ENCODE measurements at places on chromosomes 3 and 15.

- no peak for DNase-seq
Observed at GRCh38 chr15:51374131-51374530, 32.7 kb downstream of the GLDN start.

DNA sequence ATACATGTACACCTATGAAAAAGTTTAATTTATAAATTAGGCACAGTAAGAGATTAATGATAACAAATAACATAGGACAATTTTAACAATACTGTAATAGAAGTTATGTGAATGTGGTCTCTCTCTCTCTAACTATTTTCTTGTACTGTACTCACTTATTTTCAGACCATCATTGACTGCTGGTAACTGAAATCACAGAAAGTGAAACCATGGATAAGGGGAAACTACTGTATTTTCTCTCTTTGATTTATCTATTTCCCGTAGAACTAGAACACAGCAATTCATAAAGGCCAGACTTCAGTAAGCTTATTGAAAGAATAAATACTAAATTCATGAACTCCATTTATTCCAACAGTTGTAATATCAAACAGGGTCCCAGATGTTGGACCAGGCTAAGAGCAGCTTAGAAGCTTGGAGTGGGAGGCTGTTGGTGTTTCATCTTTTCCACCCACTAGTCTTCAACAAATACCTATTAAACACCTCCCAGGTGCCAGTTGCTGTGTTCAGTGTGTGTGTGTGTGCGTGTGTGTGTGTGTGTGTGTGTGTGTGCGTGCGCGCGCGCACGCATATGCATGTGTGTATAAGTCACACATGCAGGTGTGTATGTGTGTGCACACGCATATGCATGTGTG, 235.4 kb downstream of the FOXP1 start:
- DNase-seq, result no peak

DNA sequence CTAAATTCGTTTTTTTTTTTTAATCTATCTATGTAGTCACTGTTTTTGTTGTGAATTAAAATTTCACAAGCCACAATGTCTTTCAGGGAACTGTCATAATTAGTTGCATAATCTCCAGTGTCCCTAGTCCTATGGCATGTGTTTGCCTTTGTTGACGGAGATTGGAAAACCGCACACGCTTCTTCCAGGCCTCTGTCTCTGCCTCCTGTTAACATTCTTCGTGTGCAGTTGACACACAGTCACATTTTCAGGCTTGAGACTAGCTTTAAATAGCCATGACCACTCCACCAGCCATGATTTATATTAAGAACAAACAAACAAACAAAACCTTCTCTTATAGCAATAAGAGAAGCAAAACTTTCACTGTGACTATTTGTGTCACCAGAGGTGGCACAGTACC, 139.8 kb downstream of the DUT start:
- DNase-seq, result no peak

- DNase-seq, result no peak
Observed at GRCh38 chr3:57896031-57896430, 112.2 kb upstream of the FLNB start.

DNA sequence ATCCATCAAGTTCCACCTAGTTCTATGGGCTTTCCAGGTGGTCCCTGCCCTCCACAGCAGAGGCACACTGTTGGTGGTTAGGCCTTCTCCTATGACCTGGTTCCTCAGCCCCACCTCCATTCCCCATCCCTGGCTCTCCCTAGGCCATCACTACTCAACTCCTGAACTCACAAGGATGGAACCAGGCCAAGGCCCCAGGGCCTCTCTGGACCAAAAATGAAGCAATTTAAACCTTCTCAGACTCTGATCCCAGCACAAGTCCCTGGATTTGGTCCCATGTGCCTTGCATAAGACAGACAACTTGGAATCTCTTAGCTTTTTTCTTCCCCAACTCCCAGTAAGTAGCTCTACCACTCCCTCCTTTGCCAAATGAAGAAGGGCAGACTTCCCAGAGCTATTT, 14.4 kb upstream of the ACAN start:
- no peak for DNase-seq

DNA sequence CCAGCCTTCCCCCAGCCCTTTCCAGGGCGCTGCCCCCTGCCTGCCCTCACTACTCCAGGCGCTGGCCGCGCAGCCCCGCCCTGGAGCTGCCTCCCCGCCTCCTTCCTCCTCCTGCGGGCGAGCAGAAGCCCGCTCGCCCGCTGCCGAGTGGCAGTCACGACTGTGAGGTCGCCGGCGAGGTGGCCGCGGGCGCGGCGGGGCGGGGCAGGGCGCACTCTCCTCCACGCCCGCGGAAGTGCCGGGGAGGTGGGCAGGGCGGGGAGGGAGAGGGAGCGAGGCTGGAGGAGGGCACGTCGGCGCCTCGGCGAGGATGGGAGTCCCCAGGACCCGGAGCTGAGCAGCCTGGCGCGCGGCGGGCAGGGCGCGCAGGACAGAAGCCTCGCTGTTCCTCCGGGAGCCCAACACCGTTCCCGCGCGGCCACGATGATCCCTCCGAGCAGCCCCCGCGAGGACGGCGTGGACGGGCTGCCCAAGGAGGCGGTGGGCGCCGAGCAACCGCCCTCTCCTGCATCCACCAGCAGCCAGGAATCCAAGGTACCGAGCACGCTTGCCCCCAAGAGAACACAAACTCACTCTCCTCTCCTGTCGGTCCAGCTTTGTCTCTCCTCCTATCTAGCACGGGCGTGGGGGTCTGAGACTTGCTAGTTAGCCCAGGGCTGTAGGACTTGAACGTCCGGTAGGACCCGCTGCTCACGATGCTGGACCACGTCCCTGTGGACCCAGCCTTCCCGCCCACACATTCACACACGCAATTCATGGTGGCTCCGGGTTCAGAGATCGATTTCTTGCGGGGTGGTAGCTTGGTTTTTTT, at the start of gene STAC:
Gene STAC, plus strand, starts transcription at position 284 of the 811 bp plus-strand sequence. Its CDS starts 140 bp downstream, at position 424.
- no peak for DNase-seq

GRCh38 chr3:183098536-183099025, 715 bp downstream of the MCCC1 start:
- no peak for DNase-seq

DNA sequence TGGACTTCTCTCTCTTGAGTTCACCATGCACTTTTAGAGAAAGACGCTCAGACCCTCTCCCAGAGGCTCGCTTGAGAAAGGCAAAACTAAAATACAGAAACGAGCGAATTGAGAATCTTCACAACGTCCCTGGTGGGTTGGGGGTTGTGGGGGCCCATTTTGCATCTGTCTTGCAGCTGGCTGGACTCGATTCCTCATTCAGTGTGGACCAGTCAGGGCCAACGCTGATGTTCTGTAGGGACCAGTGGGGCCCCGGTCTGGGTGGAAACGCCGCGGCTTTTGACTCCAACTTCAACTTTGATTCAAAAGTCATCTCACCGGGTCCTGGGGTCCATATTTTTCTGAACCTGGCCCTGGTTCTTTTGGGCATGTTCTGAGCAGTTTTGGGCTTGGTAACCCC, 68.1 kb downstream of the SLC6A6 start:
- DNase-seq, result no peak

DNA sequence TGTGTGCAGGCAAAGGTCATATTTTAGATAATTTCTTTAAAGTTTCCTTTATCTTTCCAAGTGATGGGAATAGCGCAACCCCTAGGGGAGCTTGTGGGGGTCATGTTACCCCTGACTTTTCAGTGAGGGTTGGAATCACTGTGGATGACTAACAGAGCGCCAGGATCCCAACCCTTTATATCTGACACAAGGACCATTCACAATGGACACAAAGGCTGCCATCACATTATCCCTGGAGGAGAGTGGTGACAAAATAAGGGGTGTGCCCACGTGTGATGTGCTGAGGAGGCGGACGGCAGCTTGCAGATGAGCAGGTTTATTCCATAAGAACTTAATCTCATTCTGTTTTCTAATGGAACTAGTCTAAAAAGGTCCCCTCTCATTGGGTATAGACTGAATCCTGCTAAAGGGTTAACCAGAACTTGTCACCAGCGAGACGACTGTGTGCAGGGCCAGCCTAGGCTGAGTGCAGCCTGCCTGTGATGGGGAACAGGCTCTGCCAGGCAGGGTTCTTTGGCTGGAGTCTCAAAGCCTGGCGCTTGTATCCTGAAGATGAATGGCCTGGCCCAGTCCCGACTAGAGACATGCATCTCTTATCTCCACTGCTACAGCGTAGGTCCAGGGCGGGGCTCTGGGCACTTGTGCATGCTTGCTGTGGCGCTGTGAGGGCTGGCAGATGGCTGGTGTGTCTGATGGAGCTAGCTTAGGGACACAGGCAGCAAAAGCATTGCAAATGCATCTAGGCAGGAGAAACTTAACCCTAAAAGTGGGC, 50.2 kb downstream of the CHDH start:
- DNase-seq, result no peak

DNA sequence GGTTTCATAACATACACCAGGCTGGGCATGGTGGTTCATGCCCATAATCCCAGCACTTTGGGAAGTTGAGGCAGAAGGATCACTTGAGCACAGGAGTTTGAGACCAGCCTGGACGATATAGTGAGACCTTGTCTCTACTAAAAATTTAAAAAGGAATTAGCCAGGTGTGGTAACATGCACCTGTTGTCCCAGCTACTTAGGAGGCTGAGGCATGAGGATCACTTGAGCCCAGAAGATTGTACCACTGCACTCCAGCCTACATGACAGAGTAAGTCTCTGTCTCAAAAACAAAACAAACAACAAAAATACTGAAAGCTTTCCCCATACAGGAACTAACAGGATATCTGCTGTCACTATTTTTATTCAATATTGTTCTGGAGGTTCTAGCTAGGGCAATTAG, 20.9 kb downstream of the GREM1 start:
- peak; percentile 59 for DNase-seq

DNA sequence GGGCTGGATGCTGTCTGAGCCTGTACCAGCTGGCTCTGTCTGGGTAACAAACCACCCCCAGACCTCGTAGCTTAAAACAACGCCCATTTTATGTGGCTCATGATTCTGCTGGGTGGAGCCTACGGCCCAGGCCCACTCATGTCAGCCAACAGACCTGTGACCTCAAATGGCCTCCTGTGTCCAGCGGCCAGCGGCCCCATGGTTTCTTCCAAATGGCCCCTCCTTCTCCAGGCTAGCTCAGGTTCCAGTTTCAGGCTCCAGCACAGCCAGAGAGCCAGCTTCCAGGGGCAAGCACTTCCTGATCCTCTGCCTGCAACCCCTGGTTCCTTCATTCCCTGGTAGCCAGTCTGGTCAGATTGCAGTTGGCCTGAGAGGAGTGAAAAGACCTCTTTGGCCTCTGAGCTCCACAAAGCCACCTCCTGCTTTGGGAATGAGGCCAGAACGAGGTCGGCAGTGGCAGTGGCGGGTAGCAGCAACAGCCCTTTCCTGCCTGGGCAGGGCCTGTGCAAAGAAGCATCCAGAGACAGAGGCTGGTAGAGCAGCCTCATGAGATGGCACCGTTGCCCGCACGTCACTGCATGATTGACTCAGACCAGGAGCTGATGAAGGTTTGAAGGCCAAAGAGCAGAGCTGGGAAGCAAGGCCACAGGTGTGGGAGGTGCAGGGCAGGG, 21.0 kb upstream of the PLXNA1 start:
- DNase-seq, result no peak

DNA sequence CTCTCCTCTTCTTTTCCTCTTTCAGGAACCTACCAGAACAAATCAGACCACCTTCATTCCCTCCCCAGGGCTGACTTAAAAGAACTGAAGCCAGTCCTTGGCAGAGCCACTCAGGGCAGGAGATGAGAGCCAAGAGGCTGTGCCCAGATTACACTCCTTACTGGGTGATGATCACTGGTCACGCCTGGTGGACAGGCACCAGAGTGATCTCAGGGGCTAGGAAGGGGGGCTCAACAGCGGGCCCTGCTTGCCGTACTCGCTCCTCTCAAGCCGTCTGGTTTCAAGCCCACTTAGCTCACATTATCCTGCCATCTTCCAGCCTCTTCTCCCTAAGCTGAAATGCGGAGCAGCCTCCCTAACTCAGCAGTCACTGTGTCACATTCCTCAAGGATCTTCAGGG, 1.7 kb upstream of the FAH start:
- no peak for DNase-seq

DNA sequence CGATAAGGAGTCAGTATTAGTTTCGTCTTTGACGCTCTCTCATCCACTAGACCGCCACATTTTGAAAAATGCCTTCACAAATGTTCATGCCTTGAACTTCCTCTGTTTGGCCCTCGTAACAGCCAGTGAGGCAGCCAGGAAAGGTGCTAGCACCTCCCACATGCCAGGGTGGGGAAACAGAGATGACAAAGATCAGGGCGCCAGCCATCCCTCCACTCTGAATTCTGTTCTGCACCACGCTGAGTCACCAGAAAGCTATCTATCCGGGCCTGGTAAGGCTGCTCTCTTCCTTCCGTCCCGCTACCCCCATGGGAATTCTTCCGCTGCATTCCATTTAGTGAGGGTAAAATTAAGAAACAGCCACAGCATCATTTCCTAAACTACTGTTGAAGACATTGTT, 31.3 kb upstream of the BCL2L10 start:
- DNase-seq, result peak; percentile 93

- peak; percentile 54 for DNase-seq
Observed at GRCh38 chr3:113557374-113557773, 25.0 kb downstream of the SIDT1 start.

DNA sequence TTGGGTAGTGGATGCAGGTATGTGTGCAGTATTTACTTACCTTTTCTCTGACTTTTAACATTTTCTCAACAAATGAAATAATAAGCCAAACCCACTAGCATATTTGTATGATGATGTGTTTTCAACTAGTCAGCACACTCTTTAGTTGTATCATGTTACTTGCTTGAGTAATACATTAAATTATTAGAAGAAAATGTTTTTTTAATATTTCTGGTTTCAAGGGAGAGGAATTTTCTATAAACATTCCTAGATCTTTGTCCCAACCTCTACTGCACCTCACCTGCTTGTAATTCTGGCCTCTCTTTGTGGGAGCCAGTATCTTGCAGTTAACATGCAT, 161.8 kb upstream of the CBLB start:
- peak; percentile 71 for DNase-seq

DNA sequence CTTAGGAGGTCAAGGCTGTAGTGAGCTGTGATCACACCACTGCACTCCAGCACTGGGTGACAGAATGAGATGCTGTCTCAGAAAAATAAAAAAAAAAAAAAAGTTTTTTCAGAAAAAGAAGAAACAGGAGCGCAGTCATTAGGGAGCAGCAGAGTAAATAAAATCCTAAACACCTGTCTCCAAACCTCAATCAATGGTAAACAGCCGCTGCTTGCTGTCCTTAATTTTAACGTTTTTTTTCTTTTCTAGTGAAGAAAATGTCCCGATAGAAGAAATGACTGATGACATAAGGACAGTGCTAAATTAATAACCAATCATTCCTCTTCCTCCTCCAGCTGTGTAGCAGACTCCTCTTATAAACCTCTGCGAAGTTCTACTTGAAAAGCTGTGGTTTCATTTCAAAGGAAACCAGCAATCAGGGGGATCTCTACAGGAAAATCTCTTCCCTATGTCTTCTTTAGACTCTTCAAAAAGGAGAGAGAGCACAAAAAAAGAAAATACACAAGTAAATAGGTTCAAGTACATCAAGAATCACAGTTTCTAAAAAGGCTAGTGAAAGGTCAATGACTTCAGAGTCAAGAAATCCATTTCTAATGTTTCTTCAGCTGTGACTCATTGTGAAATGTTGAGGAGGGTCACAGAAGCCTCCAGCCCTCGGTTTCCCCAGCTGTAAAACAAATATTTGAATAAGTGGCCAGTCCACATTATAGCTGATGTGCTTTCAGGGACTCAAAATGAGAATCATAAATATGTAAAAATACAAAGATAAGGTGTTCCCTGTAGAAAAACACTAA, 127.6 kb downstream of the TMCO5A start:
- DNase-seq, result no peak

- DNase-seq, result no peak
Observed at GRCh38 chr3:186381424-186382216, 19.6 kb upstream of the DGKG start.

GRCh38 chr3:79253704-79254103, 514.1 kb downstream of the ROBO1 start:
- DNase-seq, result peak; percentile 75

Data from fibroblast of upper back skin (primary cell).